ENCODE measurements at places on chromosomes 6 and 20.

- DNase-seq: no peak
Measured at GRCh38 chr20:57868310-57868709, 158.5 kb upstream of the PMEPA1 start.

GRCh38 chr6:119476024-119476423 lies 126.5 kb upstream of the MAN1A1 start:
- DNase-seq: no peak

DNA sequence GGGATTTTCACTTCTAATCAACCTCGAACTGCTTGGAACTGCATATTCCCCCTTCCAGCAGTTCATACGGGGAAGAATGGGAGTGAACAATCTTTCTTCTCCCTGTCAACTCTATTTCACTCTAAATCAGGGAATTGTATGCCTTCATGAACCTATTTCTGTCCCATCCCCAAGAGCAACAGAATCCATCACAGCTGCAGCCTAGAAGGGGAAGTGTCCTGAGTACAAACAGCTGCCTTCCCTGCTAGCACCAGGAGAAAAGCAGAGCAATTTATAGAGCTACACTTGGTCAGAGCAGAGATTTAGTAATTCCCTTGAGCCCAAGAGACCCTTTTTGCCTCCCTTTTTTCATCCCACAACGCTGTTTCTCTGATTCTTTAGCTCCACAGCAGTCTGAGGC lies 208.4 kb downstream of the ADGRG6 start:
- DNase-seq: no peak

DNA sequence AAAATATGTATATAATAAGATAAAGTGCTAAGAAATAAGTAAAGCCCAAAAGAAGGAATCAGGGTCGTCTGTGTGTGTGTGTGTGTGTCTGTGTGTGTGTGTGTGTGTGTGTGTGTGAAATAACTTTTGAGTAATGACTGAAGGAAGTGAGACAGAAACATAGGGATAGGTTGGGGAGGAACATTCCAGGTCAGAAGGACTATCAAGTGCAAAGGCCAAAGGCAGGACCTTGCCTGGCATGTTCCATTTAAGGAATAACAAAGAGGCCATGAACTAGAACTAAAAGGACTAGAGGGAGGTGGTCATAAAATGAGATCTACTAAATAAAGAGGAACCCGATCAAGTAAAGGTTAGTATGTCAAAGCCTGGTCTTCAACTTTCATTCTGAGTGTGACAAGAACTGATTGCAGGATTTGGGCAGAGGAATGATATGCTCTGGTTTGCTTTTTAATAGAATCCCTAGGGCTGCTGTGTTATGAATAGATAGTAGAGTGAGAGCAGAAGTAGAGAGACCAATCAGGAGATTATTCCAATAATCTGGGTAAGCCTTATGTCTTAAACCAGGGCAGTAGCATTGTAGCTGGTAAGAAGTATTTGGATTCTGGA lies 6.9 kb downstream of the ENPP3 start:
- no peak for DNase-seq

DNA sequence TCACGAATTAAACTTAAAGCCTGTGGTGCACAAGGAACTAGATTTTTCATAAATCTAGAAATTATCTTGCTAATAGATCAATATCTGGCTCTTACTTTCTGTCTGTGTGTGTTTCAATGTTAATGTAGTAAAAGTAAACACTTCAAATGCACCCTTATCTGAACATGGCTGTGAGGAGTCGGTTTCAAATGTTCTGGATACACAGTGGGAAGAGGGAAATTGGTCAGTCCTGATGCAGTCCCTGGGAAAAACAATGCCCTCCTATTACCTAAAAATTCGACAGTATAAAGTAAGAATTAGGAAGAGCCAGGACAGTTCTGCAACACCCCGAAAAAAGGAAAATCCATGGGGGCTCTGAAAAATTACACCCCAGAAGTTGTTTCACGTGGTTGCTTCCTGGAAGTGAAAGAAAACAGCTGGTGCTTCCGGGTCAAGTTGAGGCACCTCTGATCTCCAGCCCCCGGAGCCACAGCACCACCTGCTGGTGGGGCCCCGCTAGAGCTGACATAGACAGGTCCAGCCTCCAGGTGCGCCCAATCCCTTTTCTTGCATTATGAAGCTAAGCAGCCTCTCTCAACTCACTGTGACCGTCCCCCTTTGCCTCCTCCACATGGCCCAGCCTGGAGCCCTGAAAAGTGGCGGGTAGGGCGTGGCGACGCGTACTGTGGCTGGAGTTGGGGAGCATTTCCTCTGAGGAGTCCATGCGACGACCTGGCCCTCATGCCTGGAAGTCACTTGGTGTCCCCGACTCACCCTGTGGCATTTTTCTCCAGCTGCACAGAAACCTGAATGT lies 8.3 kb downstream of the SEMG2 start:
- no peak for DNase-seq

All from GOT3 (cell line).